Thoracic aorta (tissue), 2 donors: ENCODE measurements at places on chromosomes 6 and 20.

DNA sequence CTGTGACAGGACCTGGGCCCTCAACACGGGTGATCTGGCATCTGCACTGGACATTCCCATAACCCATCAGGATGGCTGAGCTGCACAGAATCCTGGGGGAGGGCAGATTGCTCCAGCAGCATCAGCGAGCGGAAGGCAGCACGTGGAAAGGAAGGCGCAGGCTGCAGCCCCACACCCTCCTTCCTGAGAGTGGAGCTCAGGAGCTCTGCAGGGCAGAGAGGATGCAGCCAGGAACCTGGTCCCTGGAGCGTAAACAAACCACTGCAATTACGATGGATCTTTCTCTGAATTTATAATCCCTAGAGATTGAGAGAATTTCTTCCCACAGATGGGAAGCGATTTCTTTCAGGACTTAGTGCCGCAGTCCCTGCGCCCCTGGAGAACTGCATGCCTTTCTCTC, 39.7 kb upstream of the EMILIN3 start:
- H3K27ac ChIP-seq: no peak overlapping the region
- no peak overlapping the region for H3K4me3 ChIP-seq
- no peaks in the 10 kb centered on the region for H3K4me1 ChIP-seq
- H3K36me3 ChIP-seq: peaks cover 48% of the 10 kb centered on the region
- DNase-seq: no peak

- peaks cover 28% of the 10 kb centered on the region for H3K4me1 ChIP-seq
- H3K27ac ChIP-seq: no peak overlapping the region
- H3K36me3 ChIP-seq: no peaks in the 10 kb centered on the region
These were observed 19.1 kb upstream of the ARMC12 start for GRCh38 chr6:35717449-35718374.

DNA sequence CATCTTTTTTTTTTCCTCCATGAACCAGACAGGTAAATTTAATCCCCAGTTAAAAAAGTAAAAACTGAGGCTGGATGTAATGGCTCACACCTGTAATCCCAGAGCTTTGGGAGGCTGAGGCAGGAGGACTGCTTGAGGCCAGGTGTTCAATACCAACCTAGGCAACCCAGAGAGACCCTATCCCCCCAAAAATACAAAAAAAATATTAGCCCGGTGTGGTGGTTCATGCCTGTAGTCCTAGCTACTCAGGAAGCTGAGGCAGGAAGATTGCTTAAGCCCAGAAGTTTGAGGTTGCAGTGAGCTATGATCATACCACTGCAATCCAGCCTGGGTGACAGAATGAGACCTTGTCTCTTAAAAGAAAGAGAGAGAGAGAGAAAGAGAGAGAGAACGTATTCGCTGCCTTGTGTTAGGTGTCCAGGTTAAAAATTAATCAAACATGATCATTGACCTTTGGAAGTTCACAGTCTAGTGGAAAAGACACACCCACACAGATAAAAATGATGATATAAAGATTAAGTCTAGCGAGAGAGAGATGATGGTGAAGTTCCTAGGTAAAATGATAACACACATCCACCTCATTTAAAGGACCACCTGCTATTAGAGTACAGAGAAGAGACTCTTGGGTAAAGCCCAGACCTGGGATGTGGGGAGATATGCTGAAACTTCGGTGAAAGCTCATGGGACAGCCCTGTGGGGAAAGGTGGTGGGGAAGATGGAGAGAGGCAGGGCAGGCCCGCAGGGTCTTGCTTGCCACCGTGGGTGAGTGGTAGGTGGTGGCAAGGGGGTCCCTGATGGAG, 4.8 kb upstream of the NHSL1 start:
- H3K36me3 ChIP-seq: no peaks in the 10 kb centered on the region
- H3K4me3 ChIP-seq: no peak overlapping the region
- no peak overlapping the region for H3K27ac ChIP-seq
- H3K27me3 ChIP-seq: no peaks in the 10 kb centered on the region

DNA sequence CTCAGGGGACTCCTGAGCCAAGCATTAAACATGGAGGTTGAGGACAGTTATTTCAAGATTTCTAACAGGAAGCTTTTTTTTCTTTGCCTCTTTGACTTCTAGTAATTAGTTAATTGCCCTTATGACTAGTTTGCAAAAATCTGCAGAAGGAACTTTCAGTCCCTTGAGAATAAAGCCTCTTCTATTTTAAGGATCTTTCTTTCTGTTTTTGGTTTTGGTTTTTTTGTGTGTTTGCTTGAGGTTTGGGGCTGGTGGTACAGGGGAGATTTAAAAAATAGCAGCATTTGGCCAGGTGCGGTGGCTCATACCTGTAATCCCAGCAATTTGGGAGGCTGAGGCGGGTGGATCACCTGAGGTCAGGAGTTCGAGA, 259.3 kb downstream of the BMP7 start:
- H3K4me1 ChIP-seq: no peaks in the 10 kb centered on the region
- no peak overlapping the region for H3K27ac ChIP-seq
- no peaks in the 10 kb centered on the region for H3K27me3 ChIP-seq
- H3K36me3 ChIP-seq: no peaks in the 10 kb centered on the region
- no peak for DNase-seq
- H3K4me3 ChIP-seq: no peak overlapping the region
